Stimulated activated CD8-positive, alpha-beta memory T cell treated with anti-CD3 and anti-CD28 coated beads, Interleukin-2, amount 100 ng/mL, for 1 hour (primary cell): ENCODE measurements at places on chromosomes 5 and 9.

DNA sequence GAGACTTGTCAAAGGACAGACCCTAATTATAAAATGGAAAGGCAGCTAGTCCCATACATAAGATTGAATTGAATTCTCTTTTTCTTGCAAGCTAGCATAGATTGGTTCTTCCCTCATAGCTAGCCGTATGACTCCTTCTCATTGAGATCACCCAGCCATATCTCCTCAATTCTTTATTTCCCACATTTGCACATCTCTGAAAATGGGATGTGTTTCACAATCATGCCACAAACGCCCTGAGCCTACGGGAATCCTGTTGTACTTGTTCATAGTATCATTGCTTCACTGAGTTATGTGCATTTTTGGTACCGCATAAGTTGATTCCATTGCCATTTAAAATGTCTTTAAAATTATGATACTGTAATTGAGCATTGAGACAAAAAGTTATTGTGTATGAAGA, 90.5 kb downstream of the PCSK1 start:
- DNase-seq, result no peak

DNA sequence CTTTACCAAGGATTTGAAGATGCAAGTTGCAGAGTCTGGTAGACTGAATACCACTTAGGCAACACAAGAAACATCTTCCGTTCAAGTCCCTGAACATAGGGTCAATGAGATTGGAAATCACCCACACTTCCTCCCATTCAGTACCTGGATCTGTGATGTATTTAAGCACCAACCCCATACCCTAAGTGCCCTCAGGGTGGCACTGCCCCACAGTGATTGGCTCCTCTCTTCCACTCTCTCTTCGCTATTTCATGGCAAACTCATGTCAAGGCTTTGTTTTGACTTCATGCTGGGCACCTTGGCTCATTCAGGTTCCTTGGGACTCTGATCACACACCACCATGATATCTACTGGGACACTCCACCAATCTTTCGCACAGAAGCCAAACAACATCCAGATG, 53.7 kb downstream of the GGTA1 start:
- no peak for DNase-seq

- no peak for DNase-seq
These were observed 22.6 kb downstream of the CDH9 start for GRCh38 chr5:27015758-27016157.

DNA sequence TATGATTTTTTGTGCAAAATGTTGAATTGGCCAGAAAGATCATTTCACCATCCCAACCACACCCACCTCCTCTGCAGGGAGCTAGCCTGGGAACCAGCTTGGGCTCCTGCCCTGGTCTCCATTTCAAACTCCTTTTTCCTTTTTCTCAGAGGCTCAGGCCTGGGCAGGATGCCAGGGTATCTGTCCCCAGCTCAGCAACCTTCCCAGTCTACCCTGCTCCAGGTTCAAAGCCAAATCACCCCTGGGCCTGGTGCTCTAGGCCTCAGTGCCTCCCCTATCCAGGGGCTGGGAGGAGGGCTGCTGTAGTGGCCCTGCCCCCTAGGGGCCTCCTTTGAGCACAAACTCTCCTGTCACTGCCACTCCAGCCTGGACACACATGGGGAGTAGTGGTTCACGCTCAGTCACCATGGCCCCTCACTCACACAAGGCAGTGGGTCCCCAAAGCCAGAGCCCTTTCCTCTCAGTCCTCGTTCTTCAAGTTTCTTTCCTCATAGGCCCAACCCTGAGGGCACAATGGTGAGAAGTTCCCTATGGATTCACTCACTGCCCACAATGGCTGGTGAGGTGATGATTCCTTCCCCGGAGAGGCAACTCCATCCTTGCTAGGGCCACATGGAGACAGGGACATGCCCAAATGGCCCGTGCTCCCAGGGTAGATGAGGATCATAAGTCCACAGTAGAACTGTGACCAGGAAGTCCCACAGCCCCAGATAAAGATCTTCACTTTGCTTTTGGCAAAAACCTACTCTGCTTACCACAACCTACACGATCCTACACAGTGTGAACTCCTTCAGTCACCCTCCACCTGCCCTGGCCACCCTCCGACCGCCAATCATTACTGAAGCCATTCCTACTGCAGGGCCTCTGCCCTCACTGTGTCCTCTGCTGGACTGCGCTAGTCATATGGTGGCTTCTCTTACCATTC, 1.6 kb upstream of the ST6GALNAC4 start:
- no peak for DNase-seq

DNA sequence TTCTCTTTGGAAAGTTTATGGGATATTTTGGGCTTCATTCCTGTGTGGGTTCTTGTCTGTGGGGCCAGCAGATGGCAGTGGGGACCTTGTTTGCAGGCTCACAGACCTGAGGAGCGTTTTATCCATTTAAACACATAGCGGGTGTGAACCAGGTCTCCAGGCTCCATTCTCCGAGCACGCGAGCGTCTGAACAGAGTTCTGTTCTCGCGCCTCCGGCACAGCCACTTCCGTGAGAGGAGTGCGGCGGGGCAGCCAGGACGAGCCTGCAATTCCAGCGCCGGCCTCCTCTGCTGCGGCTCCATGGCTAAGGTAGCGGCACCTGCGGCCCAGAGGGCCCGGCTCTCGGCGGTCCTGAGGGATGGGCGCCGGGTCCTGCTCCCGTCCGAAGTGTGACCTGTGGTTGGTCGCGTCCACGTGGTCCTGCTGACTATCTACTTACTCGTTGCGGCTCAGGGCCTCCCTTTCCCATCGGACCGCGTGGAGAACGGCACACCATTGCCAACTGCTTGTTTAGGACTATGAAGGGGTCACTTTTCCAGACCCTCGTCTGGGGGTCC, 7.3 kb downstream of the NRARP start:
- DNase-seq, result no peak
